NCI-H460 (cell line): ENCODE measurements at places on chromosomes 12 and 14. TPM values are rescaled to one million over a fixed set of nuclear protein-coding genes. Genes with fewer than 3 reads are reported as not detected.

- DNase-seq = no peak
These were observed 38.7 kb downstream of the WIF1 start for GRCh38 chr12:65082406-65082805.

- no peak for DNase-seq
These were observed 201.2 kb downstream of the SLC41A2 start for GRCh38 chr12:104756901-104757300.

DNA sequence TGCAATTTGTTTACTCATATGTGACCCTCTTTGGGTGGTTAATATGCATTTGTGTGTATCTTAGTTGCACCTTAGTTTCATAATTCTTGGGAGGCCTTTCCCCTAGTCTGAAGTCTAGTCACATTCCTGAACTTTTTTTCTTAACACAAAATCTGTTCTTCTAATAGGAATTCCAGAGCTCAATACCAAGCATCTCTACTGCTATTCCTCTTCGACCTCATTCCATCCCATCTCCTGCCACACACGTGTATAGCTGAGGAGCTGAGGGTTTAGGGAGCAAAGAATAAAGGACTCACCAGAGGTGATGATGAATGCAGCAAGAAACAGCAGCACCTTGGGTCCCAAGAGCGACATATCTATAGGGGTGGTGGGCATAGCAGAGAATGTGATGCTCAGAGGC is 875 bp downstream of the MFAP5 start:
- no peak for DNase-seq

GRCh38 chr12:109880938-109881337 is 597 bp upstream of the GLTP start:
- no peak for DNase-seq

DNA sequence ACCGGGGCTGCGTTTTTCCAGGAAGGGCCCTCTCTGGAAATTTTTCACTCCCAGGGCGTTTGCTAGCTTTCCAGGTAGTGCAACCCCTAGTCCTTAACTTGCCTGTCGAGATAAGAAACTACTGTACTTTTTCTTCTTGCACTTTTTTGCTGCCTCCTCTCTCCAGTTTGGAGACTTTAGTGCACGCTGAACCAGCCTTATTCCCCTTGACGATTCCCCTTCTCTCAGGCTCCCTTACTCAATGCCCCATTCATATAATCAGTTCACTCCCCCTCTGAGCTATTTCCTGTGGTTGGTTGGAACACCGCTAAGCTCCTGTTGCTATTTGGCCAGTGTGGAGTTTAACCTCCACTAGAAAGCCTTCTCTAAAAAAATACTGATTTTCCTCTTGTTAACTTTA is 682 bp downstream of the CREBL2 start:
- no peak for DNase-seq

GRCh38 chr14:62409169-62409568 is 636.1 kb downstream of the KCNH5 start:
- no peak for DNase-seq

- DNase-seq = peak; percentile 83
These were observed 4.5 kb upstream of the GDF11 start for GRCh38 chr12:55738123-55739024.

Gene CACNA2D4
- total RNA-seq = not detected in 2 replicates

Gene RPAP3
- 37.9 and 43.7 TPM in 2 replicates for total RNA-seq

Gene TTC6
- total RNA-seq = 3.1 and 5.1 TPM in 2 replicates
